ENCODE measurements at places on chromosomes 2 and 18. TPM values are rescaled to one million over a fixed set of nuclear protein-coding genes. Genes with fewer than 3 reads are reported as not detected.

GRCh38 chr18:51712821-51713220 lies 515.3 kb upstream of the MEX3C start:
- DNase-seq, result no peak

GRCh38 chr2:3432693-3433338 lies 53.3 kb downstream of the TRAPPC12 start:
- no peak for DNase-seq

DNA sequence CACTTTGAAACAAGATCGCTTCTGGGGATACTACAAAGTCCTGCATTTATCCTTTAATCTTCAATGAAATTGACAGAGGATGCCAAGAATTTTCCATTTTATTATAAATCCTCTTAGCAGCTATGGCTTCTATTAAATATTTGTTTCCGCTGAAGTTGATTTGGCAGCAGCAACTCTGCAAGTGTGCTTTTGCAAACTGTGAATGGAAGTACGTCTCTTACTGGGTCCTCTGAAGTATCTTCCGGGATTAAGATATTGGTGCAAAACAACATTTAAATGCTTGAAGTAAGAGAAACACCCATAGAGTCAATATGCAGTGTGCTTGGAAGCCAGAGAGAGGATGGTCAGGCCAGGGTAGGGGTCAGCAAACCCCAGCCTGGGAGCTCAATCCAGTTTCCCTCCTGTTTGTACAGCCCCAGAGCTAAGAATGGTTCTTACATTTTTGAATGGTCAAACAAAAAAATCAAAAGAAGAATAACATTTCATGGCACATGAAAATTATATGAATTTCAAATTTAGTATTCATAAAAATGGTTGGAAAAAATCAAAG lies 13.6 kb downstream of the CCDC68 start:
- DNase-seq, result no peak

DNA sequence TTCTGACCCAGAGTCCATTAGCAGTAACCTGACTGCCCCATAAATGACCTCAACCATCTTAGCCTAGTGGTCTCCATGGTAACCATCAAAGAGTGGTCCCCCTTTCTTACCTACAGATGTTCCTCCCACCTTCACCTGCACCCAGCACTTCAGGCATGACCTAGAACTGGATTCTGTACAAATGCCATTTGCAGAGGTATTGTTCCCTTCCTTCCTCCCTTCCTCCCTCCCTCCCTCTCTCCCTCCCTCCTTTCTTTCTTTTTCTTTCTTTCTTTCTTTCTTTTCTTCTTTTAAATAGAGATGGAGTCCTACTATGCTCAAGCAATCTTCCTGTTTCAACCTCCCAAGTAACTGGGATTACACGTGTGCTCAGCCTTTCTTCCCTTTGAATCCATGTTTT lies 114.6 kb upstream of the SLC1A4 start:
- no peak for DNase-seq

GRCh38 chr2:61924895-61925663 lies 19.6 kb downstream of the COMMD1 start:
- DNase-seq, result no peak

Gene IL36B
- polyA plus RNA-seq, result not detected

DNA sequence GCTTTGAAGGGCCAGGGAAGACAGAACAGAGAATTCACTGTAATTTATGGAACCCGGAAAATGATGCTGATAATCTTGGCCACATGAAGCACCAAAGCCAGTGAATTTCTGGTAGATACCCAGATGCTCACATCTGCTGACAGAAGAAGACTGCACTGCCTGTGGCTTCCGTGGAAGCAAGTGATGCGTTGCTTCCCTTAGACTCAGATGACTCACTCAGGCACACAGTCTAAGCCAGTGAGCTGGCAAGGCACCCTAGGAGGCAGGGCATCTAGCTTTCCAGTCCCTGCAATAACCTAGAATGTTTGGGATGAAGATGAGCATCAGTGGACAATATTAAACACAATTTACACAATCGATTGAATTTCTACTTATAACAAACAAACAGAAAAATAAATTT lies 284.7 kb downstream of the CMPK2 start:
- no peak for DNase-seq

Data from kidney (tissue), 22 donors.